ENCODE measurements at places on chromosomes 6 and 20.

DNA sequence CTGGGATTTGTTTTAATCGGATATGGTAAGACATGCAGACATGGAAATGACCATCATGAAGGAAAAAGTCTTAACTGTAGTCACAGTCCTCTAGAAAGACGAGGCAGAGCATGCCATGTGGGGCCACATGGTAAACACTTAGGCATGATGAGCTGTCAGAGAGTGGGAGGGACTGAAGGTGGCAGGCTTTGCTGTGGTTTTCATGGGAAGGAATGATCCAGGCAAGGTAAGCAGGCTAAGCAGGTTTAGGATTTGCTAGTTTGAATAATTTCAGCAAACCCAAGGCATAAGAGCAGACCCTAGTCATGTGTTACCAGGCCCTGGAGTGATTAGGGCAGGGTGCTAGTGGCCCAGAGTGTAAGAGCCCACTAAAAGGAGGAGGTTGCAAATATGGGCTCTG is 47.2 kb upstream of the STMND1 start:
- no peak for DNase-seq

DNA sequence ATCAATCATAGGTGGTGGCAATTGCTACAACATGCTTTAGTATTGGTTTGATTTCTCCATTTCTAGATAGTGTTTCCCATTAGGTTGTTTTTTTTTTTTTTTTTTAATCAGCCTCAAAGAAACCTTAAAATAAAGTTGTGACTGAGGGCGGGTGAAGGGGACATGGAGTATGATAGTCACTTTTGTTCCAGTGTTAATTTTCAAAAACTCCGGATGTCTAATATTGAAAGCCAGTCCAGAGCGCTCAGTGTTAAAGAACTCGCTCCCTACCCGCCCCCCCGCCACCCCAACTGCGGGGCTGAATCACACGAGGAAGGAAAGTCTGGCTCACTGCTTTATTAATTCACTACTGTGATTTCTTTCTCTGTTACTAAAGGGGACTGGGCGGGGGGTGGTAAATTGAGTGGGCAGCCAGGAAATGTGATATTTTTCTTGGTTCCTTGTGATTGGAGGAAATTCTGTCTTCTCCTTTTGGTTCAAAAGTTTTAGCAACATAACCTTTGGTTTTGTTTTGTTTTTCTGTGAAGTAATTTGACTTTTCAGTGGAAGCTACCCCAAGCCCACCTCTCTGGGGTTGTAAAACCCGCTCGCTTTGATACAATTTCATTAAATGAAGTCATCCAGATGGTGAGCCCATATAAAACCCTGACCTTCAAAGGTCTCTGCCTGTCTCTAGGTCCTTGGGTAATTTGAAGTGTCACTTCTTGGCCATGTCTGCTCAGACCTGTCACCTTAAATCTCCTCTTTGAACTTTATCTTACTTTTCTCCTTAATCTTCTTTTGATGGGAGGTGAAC is 38.0 kb downstream of the TNFAIP3 start:
- peak; percentile 42 for DNase-seq

DNA sequence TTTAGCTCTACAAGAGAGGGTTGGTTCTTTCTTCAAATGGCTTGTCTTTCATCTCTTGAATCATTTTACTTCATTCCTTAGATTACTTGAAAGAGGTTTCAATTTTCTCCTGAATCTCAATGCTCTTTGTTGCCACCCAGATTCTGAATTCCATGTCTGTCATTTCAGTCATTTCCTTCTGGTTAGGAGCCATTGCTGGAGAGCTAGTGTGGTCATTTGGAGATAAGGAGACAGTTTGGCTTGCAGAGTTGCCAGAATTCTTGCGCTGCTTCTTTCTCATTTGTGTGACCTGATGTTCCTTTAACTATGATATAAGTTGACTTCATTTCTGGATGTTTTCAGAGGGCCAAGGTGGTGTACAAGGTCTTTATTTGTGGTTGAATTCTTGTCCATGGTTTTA is 157.8 kb downstream of the SLC22A3 start:
- DNase-seq, result peak; percentile 12

- peak; percentile 70 for DNase-seq
Measured at GRCh38 chr6:22765015-22765414, 195.6 kb downstream of the HDGFL1 start.

GRCh38 chr6:75802366-75802765 is 53.3 kb downstream of the MYO6 start:
- peak; percentile 34 for DNase-seq

DNA sequence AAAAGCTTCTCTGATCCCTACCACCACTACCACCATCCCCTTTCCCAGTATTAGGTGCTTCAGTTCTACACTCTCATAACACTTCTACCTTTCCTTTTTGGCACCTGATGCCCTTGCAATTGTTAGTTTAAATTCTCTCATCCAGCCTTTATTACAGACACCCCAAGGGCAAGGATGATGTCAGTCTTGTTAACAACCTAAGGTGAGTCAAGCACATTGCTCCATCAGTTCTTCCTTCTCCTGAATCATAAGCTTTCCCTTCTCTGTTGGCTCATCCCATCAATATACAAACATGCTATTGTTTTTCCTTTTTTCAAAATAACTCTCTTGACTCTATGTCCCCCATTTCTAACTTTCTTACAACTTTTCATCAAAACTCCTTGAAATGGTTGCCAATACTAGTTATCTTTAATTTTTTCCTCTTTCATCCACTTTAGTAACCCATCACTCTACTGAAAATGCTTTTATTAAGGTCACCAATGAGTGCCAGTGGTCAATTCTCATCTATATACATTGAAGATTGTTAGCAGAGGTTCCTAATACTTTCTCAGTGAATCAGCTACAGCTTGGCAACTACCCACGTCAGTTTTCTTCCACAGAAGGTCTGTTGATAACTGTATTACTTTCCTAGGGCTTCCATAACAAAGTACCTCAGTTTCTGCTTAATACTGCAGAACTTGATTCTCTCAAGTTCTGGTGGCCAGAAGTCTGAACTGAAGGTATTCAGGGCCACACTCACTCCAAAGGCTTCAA is 97.1 kb upstream of the FLRT3 start:
- DNase-seq, result peak; percentile 7

All from iris pigment epithelial cell (primary cell).